ENCODE measurements at places on chromosomes 16 and 17.

- DNase-seq = no peak
Measured at GRCh38 chr16:84810518-84811273, 9.1 kb upstream of the CRISPLD2 start.

GRCh38 chr17:19409509-19409908, 1.5 kb upstream of the RNF112 start:
- no peak for DNase-seq

GRCh38 chr17:81517009-81517338, 4.4 kb upstream of the ACTG1 start:
- peak; percentile 24 for DNase-seq

DNA sequence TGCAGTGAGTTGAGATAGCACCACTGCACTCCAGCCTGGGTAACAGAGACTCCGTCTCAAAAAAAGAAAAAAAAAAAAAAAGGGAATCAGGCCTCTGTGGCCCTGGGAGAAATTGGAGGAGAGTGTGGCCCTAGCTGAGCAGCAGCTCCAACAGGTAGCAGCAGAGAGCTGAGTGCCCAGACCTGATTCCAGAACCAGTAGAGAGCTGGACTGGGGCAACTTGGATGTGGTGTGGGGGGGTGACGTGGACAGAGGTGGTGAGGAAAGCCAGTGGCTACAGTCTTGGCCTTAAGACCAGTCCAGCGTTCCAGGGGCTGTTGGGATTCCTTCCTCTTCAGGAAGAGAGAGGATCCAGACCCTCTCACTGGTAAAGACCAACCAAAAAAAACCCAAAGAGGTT, 1.7 kb downstream of the HSPB9 start:
- DNase-seq = no peak

DNA sequence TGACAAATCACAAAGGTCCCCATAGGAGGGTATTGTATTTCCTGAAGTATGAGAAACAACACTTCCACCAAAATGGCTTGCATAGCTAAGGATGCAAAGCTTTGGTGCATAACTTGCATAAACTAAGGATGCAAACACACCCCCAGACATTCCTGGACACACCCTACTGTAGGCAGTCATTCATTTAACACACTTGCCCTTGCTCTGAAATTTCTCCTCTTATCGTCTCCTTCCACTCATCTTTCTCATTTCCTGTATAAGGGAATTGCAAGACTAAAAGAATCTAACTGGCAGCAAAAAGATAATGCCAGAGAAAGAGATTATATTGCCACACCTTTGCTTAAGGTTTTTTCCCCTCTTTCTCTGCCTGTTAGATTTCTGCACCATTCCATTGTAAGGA, 28.3 kb downstream of the CHD9 start:
- DNase-seq = no peak

GRCh38 chr16:57149391-57149790, 36.4 kb downstream of the PSME3IP1 start:
- DNase-seq = no peak

GRCh38 chr17:27566671-27567562, 64.1 kb upstream of the LGALS9 start:
- DNase-seq = no peak

GRCh38 chr17:69470702-69471101, 56.2 kb downstream of the MAP2K6 start:
- DNase-seq = no peak

DNA sequence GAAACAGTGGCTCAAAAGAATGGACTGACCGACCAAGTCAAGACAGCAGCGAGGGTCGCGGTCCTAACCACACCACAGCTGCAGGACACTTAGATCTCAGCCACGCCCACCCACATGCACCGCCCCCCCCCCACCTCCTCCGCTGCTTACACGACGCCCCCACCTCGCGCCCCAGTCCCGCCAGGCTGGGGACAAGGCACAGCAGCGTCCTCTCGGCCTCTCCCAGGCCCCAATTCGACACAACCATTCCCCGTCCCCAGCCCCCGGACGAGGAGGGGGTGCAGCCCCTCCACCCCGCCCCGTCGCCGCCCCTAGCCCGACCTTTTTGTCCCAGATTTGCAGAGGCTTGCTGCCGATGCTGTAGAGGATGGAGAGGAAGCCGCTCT, 477 bp downstream of the CFAP20 start:
- DNase-seq = peak; percentile 74

- DNase-seq = peak; percentile 80
Measured at GRCh38 chr16:67862623-67863583, 9.9 kb upstream of the EDC4 start.
